ENCODE measurements at places on chromosomes 11 and 22.

DNA sequence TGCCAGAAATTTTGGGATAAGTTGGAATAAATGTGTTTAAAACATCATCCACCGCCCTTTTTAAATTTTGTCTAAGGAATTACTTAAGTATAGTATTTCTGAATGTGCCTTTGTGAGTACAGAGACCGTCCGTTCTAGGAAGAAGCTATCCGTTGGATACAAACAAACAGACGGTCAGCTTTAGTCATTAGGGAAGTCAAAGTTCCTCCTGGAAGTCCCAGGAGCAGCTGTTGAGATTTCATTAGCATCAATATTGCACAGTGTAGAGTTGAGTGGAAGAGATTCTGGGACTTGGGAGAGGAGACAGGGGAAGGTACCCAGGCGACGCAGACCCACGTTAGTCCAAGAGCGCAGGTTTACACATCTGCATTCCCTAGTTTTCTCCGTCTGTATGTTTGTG is 15.7 kb upstream of the ADSL start:
- no peak for DNase-seq

- DNase-seq = no peak
These were observed 114.1 kb upstream of the GRAMD1B start for GRCh38 chr11:123316003-123316402.

DNA sequence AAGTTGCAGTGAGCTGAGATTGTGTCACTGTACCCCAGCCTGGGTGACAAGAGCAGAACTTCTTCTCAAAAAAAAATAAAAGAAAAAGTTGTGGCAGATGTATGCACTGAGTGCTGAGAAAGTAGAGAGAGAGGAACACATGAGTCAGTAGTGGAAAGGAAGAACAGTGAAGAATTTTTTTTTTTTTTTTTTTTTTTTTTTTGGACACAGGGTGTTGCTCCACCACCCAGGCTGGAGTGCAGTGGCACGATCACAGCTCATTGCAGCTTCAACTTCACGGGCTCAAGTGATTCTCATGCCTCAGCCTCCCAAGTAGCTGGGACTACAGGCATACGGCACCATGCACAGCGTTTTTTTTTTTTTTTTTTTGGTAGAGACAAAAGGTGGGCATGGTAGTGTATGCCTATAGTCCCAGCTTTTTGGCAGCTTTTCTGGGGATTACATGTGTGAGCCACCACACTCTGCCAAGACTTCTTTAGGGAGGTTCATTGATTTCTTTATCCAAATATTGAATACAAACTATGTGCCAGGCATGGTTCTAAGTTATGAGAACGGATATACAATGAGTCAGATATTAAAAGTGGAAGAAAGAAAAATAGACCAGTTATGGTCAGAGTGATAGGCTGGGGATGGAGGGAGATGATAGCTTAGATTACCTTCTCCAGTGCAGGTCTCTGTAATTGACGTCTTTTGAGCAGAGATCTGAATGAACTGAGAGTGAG is 62.0 kb downstream of the YAP1 start:
- DNase-seq = no peak

- no peak for DNase-seq
These were observed 27.8 kb downstream of the LGR4 start for GRCh38 chr11:27444801-27445215.

- DNase-seq = no peak
These were observed 184.7 kb downstream of the CTTN start for GRCh38 chr11:70582886-70583641.

GRCh38 chr22:25482091-25482760 is 82.2 kb upstream of the GRK3 start:
- no peak for DNase-seq

DNA sequence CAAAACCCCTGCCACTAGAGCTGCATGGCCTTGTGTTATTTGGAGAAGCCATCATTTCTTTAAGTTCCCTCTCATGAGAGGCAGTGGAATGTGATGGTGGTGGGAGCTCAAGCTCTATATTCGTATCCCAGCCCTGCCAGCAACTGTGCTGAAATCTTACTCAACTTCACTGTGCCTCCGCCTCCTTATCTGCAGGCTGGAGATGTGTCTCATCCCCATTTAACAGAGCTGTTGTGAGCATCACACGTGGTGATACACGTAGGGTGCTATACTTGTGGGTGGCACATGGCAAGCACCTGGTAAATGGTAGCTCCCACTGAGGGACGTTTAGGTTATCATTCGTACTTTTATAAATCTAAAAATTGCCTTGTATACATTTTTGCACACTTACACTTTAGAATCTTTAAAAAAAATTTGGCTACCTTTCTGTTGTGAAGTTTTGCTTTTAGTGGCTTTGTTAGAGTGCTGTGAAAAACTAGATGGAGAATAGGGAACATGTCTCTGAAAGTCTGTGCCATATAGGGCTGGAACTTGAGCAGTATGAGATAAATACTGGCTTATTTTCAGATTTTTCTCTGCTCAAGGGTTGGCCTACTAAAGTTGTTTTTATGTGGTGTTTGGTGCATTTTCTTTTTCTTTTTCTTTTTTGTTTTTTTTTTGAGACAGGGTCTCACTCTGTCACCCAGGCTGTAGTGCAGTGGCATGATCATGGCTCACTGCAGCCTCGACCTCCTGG is 23.2 kb downstream of the TNRC6B start:
- DNase-seq = no peak

GRCh38 chr11:78310500-78310909 is 107.1 kb downstream of the GAB2 start:
- no peak for DNase-seq

DNA sequence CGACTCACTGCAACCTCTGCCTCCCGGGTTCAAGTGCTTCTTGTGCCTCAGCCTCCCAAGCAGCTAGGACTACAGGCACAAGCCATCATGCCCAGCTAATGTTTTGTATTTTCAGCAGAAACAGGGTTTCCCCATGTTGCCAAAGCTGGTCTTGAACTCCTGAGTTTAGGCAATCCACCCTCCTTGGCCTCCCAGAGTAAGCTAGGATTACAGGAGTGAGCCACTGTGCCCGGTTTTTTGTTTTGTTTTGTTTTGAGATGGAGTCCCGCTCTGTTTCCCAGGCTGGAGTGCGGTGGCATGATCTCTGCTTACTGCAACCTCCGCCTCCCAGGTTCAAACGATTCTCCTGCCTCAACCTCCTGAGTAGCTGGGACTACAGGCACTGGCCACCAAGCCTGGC is 41.0 kb downstream of the CELF1 start:
- no peak for DNase-seq

- no peak for DNase-seq
These were observed 96.2 kb upstream of the SYT13 start for GRCh38 chr11:45382133-45382878.

GRCh38 chr22:37044634-37045625 is 6.6 kb upstream of the KCTD17 start:
- DNase-seq = no peak

DNA sequence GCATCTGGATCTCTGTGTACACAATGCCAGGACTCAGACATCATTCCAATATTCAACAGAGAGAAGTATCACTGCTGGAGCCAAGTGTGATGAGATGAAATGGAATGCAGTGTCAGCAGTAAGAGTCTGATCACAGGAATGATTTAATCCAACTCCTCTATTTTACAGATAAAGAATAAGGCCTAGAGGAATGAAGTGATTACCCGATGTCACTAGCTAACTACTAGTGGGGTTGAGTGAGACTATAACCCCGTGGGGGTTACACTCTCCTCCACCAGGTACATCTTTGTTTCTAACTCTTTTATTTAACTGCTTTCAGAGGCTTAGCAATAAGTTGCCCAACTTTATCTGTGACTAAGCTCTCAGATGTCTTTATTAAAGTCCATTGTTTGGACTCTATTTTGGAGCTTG is 94.2 kb upstream of the FAT3 start:
- DNase-seq = no peak

DNA sequence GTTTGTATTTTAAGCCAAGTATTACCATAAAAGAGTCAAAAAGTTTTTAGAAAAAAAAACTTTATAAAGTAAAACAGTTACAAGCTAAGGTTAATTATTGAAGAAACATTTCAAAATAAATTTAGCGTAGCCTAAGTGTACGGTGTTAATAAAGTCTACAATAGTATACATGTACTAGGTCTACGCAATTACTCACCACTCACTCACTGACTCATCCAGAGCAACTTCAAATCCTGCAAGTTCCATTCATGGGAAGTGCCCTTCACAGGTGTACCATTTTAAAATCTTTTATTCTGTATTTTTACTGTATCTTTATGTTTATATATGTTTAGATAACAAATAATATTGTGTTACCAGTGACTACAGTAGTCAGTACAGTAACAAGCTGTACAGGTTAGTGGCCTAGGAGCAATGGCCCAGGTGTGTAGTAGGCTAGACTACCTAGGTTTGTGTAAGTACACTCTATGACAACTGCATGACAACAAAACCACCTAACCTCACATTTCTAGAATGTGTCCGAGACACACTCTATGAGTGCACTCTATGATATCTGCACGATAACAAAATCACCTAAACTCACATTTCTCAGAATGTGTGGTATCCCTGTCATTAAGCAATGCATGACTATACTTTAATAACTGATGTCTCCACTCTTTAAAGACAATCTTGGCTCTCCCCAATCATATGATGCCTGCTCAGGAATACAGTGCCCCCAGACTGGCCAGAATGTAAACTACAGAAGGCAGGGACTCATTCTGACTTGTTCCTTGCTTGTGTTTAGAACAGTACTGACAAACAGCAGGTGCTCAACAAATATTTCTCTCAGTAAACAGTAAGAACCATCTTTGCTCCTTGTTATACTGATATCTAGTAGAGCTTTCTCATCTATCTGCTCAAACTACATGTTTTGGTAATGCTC is 21.2 kb downstream of the KMT5B start:
- DNase-seq = no peak

GRCh38 chr11:133082841-133083488 is 449.3 kb downstream of the OPCML start:
- DNase-seq = peak; percentile 29

DNA sequence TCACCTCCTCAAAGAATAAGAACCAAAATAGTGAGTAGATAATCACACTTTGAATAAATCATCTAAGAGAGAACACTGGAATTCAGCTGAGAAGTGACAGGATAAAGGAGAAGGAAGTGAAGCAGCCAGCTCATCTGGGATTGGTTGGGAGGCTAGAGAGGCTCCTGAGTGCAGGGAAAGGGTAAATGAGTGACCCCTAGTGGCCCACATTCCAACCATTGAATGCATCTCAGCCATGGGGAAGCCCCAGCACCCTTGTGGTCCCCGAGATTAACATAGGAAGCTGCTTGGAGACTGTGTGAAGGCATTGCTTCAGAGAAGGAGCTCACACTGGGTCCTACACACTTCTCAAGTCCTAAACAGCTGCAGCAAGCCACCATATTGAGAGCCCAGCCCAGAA is 82.3 kb downstream of the JRKL start:
- DNase-seq = no peak

DNA sequence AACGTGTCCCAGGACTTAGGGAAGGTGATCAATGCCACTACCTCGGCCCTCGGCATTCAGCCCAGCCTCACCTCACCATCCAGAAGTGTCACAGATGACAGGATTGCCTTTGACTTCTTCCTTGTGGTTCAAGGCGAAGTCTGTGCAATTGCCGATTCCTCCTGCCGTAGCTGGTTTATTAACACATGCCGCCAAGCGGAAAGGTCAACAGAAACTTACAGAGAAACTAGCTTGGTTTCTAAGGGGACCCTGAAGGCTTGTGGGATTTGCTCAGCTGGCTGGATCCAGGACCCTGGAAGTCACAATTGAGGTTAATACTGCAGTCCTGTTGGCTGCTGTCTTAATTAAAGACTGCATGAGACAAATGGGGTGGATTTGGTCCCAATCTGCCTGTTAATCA is 65.6 kb downstream of the SHANK2 start:
- DNase-seq = no peak

DNA sequence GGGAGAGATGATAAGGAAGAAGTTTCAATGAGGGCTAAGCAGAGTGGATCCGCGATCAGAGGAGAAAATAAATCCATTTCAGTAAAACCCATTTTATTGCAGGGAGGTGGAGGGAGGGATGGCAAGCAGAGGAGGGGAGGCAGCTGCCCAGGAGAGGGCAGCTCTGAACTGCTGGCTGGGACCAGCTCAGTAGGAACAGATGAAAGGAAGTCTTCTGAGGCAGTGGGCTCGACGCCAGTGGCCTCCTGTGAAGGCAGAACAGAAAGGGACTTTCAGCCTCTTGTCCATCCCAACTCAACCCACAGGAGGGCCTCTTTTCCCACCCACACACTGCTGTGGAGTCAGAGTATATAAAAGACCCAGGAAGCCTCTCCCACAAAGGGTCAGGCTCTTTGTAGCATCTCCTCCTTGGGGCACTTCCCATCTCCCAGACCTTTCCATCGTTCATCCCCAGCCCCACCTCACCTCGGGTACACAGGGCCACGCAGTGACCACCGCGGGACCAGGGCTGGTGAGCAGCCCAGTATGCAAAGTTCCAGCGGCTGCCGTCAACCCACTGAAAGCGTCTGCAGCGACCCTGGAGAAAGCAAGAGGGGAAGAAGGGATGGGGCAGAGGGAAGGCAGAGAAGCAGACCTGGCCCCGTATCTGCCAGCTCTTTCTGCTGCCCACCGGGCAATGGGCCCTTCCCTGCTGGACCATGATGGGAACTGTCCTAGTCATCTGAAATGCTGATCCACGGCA is 3.0 kb downstream of the PRG2 start:
- no peak for DNase-seq

DNA sequence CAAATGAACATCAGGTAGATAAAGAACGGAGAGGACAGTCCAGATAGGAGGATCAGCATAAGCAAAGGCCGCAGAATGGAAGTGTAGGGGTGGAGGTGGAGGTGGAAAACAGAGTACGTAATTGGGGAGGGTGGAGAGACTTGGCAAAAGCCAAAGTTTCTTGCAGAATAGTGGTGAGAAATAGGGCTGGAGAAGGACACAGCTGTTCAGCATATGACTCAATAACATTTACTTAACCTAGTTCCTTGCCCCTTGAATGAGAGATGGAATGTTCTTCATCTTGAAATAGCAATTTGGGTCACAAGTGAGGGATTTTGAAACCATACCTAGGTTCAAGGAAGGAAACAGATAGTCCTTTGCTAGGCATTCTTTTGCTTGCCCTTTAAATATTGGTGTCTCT is 235.9 kb upstream of the ARHGAP20 start:
- no peak for DNase-seq

DNA sequence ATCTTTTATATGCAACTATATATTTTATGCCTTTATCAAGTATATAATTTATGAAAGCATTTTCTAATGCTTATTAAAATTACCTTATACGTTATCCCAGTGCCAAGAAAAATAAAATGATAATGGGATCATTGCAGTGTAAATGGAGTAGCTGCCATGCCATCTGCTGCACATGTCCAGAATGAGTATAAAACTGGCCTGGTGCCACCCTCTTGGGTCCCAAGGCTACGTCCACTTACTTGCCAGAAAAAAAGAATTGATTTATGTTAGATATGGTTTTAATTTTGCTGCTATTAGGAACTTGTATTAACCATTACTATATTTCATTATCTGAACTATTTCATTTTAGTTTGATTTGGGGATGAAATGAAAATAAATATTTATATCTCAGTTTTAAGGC is 1127.1 kb upstream of the CNTN5 start:
- no peak for DNase-seq
